ENCODE measurements at places on chromosomes 13 and 19. TPM values are rescaled to one million over a fixed set of nuclear protein-coding genes. Genes with fewer than 3 reads are reported as not detected.

GRCh38 chr19:4534836-4535658 is at the start of gene PLIN5:
PLIN5 (minus strand) TSS chr19:4535224; CDS start chr19:4534074, 1,150 bp downstream.
- no peak for DNase-seq
- peaks cover 41% of the 10 kb centered on the region for H3K27me3 ChIP-seq
- peak within 1 kb of the TSS; percentile 54 for H3K4me3 ChIP-seq
- no peaks in the 10 kb centered on the region for H3K36me3 ChIP-seq

DNA sequence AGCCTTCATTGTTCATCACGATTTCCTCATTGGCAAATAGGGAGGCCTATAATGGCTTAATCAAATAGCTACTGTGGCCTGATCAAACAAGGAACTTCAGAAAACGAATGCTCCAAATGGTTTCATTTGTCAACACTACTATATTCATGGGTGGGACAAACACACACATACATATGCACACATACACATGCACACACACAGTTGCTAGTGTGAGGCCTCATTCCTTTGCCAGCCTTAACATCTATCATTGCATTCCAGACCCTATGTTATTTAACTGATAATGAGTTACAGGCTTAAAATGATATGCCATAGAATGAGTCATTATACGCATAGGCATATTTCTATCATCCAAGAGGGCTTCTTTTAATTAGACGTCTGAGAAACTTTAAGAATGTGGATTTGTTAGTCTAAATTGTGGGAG is 140.2 kb downstream of the KLF5 start:
- no peak for DNase-seq
- no peaks in the 10 kb centered on the region for H3K36me3 ChIP-seq
- H3K27me3 ChIP-seq = no peaks in the 10 kb centered on the region
- peak overlapping the region; percentile 39 for H3K27ac ChIP-seq
- peaks cover 3% of the 10 kb centered on the region for H3K4me1 ChIP-seq
- H3K4me3 ChIP-seq = no peak overlapping the region

DNA sequence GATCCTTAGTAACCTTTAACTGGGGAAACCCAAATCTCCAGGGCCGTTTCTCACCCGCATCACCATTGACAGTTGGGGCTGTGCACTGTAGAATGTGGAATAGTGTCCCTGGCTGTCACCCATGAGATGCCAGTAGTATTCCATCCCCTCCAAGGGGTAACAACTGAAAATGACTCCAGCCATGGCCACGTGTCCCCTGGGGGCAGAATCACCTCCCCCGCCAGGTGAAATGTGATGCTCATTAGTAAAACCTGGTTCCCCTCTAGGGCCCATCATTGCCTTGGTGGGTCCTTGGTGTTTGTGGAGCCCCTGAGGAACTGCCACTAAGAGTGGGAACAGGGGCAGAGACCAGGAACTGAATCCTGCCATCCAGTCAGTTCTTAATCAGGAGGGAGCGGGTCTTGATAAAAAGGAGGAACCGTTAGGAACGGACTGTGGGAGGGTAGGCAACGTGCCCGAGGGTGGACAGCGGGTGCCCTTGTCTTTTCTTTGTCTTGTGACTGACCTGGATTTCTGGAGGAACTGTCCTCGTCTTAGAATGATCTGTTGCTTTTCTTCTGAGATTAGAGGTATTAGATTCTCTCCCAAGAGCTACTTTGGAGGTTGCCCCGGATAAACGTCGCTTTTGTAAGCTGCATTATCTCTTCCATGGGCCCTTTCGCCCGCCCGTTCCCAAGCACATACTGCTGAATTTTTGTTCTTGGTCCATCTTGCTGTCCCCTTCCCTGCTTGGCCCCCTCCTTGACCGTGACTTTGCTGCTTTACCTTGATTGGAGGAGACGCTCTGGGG is 3.5 kb downstream of the MYO9B start:
- H3K27ac ChIP-seq = peak overlapping the region; percentile 84
- DNase-seq = no peak
- H3K4me1 ChIP-seq = peaks cover 51% of the 10 kb centered on the region
- H3K4me3 ChIP-seq = peak overlapping the region; percentile 62
- no peaks in the 10 kb centered on the region for H3K36me3 ChIP-seq

DNA sequence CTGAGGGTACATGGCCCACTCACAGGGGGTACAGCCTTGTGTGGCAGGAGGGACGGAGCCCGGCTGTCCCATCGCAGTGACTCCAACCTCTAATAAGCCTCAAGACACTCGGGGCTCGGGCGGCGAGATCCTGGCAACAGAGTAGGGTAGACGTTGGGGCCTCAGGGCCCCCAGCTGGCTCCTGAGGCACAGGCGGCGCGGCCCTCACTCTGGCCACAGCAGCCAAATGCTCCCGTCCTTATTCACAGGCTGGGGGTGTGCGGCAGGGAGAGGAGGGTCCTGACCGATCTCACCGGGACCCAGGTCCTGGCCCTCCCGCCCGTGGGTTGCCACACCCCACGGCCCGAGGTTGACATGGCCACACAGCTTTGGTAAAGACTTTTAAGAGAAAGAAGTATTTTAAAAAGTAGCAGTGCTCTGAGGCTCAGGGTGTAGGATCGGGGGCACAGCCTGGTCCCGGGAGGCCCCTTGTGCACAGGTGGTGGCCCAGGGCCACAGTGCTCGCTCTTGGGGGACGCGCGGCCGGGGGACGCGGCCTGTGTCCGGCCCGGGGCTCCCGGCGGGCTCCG is 7.6 kb downstream of the SLC39A3 start:
- H3K27me3 ChIP-seq = peaks cover 18% of the 10 kb centered on the region
- no peak overlapping the region for H3K4me3 ChIP-seq
- peaks cover 2% of the 10 kb centered on the region for H3K4me1 ChIP-seq
- peaks cover 6% of the 10 kb centered on the region for H3K36me3 ChIP-seq

Gene RNF126
- 118 TPM for total RNA-seq

Gene SEMA6B
- total RNA-seq = 2.7 TPM

Gene ANKLE1
- 0.57 TPM for total RNA-seq

Data from esophagus squamous epithelium (tissue), 5 donors.